ENCODE measurements at places on chromosomes 1 and 21.

DNA sequence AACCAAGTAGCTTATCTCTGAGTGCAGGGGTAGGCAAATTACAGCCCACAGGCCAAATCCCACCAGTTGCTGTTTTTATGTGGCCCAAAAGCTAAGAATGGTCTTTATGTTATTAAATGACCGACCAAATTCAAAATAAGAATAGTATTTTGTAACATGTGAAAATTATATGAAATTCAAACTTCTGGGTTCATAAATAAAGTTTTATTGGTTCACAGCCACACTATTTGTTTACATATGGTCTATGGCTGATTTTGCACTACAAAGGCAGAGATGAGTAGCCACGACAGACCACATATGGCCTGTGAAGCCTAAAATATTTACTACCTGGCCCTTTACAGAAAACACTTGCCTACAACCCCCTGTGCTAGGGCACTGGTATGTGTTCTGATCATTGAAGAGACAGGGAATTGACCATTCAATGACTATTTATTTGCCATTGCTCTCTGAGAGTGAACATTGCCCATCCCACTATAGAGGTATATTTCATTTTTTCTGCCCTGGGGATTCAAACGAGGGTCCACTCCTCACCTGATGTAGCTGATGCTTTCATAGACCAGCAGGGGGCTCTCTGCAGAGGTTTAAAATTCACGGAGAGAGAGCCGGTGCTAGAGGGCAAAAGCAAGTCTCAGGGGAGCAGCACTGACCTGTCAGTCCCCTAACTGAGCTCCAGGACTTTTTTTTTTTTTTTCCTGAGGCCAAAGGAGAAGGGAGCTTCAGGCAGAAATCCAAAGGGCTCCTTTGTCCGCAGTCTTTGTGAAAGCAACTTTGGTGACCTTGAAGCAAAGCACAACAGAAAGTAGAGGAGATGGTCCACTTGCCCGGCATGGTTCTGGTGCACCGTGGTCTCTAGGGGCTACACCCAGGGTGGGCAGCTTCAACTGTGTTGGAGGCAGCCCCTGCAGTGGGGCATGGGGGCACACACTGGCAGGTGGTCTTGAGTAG, 7.3 kb upstream of the GNL2 start:
- DNase-seq: peak; percentile 82

DNA sequence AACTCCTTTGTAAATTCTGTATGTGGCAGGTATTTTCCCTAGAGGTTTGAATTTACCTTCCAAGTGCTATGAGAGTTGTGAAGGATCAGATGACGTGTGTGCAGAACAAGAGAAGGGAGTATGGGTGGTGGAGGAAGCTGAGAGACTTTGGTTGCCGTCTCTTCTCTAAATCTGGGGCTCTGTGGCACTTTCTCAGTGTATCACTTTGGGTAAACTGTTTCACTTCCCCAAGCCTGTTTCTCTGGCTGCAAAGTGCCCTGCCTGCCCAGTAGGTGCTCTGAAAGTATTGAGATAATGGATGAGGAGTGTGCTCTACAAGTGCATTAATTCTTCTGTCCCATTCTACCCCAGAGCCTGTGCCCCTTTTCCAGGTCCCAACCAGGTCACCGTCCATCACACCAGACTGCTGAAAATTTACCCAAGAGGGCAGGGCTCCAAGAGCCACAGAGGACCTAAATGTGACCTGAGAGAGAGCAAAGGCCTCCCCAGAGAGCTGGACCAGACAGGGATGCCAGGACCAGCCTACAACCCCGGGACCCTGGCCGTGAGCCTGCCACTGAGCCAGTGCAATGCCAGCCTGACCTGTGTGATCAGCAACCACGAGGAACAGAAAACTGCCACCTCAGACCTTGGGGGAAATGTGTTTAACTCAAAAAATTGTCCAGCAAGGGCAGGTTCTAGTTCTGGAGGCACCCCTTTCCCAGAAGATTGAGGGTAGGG, 131.6 kb upstream of the ETV3 start:
- no peak for DNase-seq

DNA sequence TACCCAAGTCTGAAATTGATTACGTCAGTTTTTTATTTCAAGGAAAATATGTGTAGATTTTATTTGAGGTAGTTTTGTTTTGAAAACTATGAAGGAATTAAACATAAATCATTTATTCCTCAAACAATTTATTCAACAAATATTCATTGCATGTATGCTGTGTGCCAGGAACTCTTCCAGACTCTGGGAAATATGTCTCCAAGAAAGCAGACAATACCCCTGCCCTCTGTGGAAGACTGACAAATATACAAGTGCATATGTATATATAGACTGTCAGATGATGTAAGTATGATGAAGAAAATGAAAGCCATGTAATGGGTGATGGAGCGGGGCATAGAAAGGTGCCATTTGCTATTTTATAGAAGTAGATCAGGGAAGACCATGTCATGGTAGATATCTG, 889.5 kb downstream of the USP25 start:
- DNase-seq: no peak

GRCh38 chr21:39312112-39313041, 1.1 kb downstream of the BRWD1 start:
- peak; percentile 93 for DNase-seq

DNA sequence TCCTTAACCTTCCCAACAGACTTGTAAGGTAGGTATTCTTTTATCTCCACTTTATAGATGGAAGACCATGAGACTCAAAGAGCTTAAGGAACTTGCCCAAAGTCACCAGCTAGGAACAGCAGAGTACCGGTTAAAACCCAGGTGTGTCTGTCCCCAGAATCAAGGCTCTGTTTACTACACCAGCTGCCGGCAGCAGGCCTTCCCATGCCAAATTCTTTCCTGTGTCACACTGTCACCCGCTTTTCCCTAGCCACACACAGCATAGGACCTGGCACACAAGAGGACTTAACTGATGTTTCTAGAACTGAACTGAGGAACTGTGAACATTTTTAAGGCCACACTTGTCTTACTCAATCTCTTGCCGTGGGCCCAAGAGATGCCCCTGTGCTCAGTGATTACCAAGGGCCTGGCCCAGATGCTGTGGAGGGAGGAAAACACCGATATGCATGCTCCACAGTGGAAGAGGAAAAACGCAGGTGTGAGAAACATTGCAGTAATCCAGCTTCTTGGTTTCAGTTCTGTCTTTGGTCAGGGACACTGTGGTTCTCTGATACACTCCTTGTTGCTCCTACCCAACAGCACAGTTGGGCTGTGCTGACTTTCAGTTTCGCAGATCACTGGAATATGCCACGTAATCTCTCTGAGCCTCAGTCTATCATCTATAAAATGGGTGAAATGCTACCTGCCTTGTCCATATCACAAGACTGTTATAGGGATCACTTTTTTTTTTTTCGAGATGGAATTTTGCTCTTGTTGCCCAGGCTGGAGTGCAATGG, 13.9 kb upstream of the LY9 start:
- DNase-seq: no peak

- peak; percentile 100 for DNase-seq
These were observed 68.1 kb downstream of the URB2 start for GRCh38 chr1:229694053-229694693.

- no peak for DNase-seq
These were observed 347.4 kb downstream of the PTPRU start for GRCh38 chr1:29583727-29584126.

DNA sequence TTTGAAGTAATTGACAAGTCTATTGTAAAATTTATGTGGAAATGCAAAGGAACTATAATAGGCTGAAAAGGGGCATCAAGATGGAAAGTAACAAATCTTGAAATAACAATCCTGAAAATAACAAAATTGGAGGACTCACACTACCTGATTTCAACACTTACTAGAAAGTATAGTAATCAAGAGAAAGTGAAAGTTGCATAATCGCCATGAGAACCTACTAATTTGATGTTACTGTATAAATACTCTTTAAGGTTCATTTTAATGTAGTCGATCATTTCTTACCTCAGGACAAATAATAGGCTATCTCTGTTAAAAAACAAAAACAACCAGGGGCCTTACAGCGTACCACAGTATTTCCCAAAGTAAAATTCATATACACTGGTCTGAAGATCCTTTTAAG, 71.7 kb downstream of the EDEM3 start:
- DNase-seq: no peak

DNA sequence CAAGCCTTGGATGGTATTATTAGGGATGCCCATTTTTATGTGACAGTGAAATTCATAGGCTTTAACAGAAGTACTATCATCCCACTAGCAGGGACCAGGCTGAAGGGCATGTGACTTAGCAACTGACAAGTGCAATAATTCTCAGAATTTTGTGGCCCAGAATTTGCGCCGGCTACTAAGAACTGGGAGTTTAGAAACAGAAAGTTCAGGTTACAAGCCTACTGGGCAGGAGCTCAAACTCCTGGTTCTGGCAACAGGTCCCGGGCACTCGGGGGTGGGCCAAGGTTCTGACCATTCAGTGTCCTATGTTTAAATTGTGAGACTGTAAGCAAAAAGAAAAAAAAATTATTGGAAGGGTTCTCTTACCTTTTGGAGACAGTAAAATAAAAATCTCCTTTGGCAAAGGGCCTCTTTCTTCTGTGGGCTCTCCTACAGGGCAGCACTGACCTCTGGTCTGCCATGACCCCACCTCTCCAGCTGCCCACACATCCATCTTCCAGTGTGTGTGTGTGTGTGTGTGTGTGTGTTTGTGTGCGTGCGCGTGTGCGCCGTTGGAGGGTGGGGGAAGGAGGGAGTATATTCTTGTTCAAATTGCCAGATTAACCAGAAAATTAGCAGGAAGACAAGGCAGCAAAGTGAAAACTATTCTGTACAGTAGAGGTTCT, 26.1 kb downstream of the IRF2BP2 start:
- no peak for DNase-seq

- no peak for DNase-seq
These were observed 19.9 kb upstream of the KCNE2 start for GRCh38 chr21:34343838-34344381.

- DNase-seq: no peak
These were observed 13.8 kb upstream of the RNF11 start for GRCh38 chr1:51222136-51222787.

DNA sequence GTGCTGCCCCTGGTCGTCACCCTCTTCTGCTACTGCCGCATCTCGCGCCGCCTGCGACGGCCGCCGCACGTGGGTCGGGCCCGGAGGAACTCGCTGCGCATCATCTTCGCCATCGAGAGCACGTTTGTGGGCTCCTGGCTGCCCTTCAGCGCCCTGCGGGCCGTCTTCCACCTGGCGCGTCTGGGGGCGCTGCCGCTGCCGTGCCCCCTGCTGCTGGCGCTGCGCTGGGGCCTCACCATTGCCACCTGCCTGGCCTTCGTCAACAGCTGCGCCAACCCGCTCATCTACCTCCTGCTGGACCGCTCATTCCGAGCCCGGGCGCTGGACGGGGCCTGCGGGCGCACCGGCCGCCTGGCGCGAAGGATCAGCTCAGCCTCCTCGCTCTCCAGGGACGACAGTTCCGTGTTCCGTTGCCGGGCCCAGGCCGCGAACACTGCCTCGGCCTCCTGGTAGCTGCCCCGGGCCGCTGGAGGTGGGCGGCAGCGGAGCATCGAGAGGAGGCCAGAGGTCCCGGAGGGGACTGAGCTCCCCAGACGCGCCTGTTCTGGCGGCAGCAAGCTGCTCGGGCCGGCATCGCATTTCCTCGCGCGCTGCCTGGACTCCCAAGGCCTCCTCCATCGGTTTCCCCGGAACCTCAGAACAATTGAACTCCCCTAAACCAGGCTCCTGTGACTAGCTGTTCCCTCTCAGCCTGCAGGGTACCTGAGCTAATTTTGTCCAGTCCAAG, 1.1 kb downstream of the GPR25 start:
- DNase-seq: no peak

GRCh38 chr1:177825276-177825901, 144.5 kb downstream of the SEC16B start:
- no peak for DNase-seq

DNA sequence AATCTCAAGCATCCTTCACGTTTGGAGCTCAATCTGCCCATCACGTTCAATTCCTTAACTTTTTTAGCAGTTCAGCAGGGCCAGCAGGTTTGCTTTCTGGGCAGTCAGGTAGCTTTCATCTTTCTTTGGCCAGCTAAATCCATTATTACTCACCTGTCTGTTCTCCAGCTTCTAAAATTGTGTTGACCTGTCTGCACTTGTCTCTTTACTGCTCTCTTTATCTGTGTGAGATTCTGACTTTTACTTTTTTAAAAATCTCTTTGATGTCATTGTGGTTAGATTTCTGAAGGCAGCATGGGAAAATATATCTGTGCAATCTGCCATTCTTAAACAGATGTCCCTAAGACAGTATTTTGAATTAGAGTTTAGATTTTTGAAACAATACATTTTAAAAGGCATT, 24.9 kb upstream of the CYYR1 start:
- DNase-seq: no peak

DNA sequence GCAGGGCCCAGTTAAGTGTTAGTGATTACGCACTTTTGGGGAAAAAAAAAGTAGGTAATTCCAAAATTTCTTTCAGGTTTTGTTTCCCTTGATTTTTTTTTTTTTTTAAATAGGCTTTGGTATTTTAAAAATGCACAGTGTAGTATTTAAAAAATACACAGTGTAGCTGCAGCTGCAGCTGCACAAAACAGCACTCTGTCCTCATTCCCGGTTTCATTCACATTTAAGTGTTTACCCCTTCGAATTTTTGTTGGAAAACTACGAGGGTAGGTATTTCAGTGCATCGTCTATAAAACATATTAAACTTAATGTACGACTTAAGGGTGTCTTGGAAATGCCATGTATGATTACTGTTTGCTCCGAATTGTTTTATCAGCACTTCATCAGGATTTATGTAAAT, 3.4 kb downstream of the NEK7 start:
- no peak for DNase-seq

DNA sequence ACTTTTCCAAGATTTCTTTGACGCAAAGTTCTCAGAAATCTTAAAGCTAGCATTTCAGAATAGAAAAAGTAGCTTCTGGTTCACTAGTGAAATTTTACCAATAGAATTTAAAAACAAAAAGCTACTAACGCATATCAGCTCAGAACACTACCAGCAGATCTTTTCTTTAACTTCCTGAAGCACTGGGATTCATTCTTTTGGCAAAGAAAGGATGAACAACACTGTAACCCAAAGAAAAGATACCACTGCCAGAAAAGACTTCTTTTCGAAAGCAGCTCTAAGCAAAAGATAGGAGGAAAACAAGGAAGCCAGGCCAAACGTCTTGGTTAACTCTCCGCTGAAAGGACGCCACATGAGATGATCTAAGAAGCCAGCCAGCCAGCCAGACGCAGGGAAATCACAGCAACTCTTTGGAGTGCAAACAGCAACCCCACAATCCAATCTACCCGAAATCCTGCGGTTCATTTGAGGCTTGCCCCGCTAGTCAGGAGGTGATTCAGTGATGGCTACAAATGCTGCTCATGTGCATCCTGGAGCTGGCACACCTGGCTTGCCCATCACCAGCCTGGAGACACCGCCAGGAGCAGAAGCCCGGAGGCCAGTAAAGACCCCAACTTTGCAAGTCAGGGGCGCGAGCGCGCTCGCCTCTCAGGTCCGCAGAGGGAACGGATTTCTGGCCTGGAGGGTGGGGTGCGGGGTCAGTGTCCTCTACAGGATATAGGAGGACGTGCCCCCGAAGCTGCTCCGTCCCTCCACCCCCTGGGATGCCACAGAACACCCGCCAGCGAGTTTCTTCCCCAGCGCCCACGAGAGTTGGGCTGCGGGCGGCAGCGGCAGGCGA, 812 bp downstream of the NBPF1 start:
- peak; percentile 84 for DNase-seq

GRCh38 chr1:172469717-172470116, 25.8 kb upstream of the PIGC start:
- DNase-seq: no peak

- no peak for DNase-seq
These were observed 160.6 kb downstream of the HMCN1 start for GRCh38 chr1:185894791-185895190.

- DNase-seq: peak; percentile 55
These were observed 624 bp downstream of the ARHGAP29 start for GRCh38 chr1:94236630-94237290.

- DNase-seq: no peak
These were observed 265.5 kb downstream of the ST6GALNAC3 start for GRCh38 chr1:76340056-76340455.
